ENCODE measurements at places on chromosomes 6 and 20.

- no peak for ATAC-seq
These were observed 91.9 kb downstream of the CCDC170 start for GRCh38 chr6:151585741-151586140.

GRCh38 chr20:1377341-1377871, 15.4 kb downstream of the FKBP1A start:
- no peak for ATAC-seq

DNA sequence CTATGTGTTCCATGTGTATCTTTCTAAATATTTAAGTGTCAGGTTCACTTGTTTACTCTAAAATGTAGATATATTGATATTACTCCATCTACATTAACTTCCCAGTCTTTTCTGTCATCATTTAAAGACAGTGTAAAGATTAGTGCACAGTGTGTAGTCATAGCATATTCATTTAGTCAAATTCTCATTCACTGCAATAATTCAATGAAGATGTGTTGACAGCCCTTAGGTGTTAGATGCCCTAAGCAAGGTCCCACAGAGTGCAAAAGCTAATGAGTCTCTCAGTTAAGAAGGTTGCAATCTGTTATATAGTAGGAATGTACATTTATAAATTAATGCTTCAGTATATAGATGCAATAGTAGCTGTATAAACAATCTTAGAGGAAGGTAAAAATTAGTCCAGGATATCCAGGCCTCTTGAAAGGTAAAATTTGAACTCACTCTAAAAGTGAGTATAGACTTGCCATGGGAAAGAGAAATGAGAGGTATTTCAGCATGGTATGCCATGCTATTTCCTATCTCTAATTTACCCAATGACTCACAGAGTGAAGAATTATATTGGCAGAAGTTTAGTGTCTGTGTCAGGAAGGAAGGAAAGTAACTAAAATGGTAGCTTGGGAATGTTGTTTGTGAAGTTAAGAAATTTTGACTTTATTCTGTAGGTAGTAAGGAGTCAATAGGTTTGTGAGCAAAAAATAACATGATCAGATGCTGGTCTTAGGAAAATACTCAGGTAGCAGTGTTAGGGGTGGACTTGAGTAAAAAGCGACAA, 969.9 kb upstream of the CITED2 start:
- no peak for ATAC-seq

GRCh38 chr6:48099713-48100587, 11.0 kb downstream of the PTCHD4 start:
- no peak for ATAC-seq

GRCh38 chr6:21899708-21900107, 306.2 kb downstream of the SOX4 start:
- no peak for ATAC-seq

Data from motor neuron (in vitro differentiated cells).